ENCODE measurements at places on chromosomes 16 and 17.
A peak's percentile ranks its signal among the peaks of the same experiment; 100 is the strongest.

DNA sequence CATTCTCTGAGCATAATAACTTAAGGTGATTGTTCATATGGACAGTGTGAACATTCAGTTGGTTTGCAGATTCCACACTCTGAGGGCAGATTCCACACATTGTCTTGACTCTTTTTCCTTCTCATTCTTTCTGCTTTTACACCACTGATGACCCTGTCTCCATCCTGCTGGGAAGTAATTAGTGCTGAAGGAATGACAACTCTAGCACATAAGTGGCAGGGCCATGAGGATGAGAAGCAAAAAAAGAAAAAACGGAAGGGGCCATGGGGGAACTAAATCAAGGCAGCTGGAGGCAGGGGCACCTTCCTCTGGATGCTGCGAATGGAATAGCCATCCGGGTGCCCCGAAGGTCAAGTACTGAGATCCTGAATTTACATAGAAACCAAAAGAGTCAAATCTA is 944.0 kb downstream of the KCNJ2 start:
- no peak for DNase-seq

DNA sequence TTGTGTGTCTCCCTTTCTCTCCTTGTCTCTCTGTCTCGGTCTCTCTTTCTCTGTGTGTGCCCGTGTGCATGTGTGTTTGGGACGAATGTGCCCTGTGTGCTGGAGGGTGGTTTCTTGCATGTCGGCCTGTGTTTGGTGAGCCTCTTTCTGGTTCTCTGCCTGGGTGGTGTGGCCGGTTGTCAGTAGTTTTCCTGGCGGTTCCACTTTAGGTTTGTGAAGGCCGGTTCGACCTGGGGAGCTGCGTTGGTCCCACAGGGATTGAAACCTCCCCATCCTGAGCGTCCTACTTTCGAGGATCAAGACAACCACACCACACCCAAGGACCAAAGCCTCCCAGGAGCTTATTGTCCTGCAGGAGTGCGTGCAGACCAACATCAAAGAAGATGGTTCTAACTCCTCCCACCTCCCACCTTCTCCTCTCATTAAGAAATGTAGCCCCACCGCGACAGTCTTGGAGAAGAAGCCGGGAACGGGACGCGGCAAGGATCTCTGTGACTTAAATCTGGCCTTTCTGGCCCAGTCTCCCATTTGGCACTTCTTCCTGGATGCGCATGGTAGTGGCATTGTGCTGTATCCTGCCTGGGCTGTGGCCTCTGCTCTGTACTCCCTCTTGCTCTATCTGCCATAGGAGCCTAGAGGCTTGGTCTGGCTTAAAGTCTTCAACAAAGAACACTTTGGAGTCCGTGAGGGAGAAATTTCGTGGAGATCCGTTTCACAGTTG is 1685.0 kb downstream of the TP53TG3F start:
- no peak for DNase-seq

GRCh38 chr17:12992676-12993075 is 25.2 kb downstream of the ELAC2 start:
- no peak for DNase-seq

- DNase-seq = no peak
Measured at GRCh38 chr16:54632322-54633220, 298.1 kb upstream of the IRX5 start.

DNA sequence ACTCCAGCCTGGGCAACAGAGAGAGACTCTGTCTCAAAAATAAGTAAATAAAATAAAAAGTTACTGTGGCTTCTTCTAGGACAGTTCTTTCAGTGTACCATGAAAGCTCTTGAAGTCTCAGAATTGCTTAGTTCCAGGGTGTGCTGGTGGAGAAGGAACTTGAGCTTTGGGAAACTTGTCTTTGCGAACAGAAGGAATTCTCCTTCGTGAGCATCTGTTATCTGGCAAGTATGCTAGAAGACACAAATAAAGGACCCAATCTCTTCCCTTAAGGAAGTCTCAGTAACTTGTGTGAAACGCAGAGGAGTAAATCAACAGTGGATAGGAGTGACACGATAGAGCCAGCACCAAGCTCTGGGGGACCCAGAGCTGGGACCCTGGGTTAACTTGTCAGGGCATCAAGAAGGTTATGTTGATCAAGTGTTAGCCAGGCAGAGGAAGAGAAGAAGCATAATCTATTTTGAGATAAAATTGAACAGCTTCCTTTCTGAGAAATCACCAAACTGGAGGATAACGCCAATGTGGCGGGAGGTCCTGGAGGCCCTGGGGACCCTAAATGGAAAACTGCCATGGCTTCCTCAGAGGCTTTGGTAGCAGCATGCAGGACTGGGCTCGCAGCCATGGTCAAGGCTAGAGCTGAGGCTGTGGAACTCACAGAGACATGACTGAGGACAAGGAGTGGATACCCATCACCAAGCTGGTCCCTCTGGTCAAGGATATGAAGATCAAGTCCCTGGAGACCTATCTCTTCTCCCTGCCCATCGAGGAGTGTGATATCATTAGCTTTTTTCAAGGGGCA is 72.1 kb upstream of the HAS3 start:
- DNase-seq = no peak

- no peak for DNase-seq
Measured at GRCh38 chr17:49543860-49544259, 31.8 kb upstream of the NXPH3 start.

DNA sequence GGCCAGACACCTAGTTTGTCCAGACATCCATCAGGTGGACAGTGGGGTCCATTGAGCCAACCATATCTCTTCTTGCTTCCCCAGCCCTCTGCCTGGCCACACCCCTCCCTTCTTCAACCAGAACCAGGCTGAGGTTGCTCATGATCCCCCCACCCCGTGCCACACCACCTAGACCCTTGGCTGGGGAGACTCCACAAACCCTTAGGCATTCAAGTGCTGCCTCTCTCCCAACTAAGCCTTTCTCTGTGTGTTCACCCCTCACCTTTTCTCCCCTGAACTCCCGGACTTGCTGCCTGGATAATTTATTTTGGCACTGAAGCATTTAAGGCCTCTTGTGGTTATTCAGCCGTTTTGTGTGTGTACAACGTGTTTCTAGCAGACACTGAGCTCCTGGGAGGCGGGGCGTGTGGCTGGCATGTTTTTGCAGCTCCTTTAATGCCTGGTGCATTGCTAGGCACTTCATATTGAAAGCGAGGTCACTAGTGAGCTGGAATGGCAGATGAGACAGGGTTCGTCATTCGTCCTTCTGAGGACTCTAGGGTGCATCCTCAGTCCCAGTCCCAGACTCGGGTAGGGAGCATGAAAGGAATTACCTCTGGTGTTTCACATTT is 28.7 kb downstream of the CACNA1G start:
- DNase-seq = no peak

DNA sequence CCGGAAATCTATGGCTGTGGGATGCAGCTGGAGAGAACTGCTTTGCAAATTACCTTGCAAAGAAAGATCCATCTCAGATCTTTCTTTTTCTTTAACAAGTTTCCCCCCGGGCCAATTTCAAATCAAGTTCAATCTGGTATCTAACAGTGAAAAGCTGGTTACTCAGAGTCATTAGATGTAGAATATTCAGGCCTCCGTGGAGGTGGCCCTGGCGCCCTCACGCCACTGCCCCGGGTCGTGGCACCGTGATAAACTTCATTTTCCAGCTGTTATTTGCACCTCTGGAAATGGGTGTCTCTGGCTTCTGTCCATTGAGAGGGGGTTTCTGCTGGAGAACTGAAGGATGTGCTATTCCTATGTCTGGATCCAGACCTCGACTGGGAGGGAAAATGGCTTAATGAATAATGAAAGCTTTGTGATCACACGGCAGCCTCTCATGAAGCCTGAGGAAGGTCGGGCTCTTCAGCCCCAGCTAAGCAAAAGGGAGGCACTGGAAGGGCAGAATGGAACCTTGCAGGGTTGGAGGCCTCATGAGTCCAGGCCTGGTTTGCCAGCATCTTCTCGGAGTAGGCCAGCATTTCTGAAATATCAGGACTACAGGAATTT is 30.5 kb downstream of the CACNG4 start:
- DNase-seq = no peak

DNA sequence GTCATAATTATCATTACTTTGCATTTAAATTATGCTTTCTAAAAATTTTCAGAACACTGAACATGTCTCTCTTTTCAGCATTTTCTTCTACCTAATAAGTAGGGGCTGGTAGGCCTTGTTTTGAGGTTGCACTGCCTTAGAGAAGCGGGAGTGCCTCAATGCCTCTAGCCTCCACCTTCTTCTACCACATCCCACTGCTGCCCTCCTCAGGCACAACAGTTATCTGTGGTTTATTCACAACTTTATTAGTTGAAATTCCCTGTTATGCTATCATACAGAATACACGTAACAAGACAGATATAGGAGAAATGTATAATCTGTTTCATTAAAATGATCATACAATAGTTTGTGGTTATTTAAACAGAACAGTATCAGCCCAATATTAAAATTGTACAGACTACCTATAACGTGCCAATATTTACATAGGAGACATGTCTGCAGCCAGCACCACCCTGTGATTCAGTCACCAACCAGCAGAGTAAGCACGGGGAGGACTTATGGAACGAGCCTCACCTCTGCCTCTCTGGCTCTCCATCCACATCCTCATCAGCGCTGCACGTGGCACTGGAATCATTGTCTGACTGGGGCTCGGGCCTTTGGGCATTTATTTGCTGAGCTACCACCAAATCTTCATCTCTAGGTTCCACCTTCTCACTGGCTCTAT is 101.2 kb downstream of the TTC19 start:
- DNase-seq = no peak

- no peak for DNase-seq
Measured at GRCh38 chr17:1385861-1386260, 14.2 kb downstream of the YWHAE start.

DNA sequence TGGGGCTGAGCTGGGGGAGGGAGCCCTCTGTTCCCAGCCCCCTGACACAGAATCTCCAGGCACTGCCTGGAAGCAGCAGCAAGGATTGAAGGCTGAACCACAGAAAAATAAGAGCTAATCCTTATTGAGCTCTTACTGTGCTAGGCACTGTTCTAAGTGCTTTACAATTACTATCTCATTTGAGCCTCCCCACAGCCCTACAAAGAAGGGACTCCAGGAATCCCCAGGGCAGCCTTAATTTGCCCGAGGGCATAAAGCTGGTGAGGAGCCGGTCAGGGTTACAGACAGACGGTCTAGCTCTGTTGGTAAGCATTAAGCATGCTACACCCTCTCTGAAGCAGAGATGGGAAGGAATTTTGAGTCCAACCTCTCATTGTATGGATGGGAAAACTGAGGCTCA is 7.0 kb downstream of the SAMD14 start:
- no peak for DNase-seq

DNA sequence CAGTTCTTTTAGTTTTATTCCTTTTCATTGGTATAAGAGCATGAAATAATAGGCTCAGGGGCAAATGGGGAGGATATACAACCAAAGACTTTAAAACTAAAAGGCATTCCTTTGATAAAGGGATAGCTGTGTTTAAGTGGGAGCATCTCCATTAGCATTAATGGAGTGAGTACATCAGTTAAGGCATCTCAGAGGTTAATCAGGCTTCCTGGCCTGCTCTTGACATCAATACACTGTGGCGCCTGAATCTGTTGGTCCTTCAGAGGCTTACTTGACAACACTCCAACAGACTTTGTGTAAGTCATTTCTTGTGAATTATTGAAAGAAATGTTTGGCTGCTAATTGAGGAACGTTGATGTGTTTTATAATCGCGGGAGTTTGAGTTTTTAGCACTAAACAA is 230.7 kb downstream of the BCAS3 start:
- DNase-seq = no peak

- peak; percentile 74 for DNase-seq
Measured at GRCh38 chr17:74569020-74570003, 2.0 kb upstream of the CD300H start.

DNA sequence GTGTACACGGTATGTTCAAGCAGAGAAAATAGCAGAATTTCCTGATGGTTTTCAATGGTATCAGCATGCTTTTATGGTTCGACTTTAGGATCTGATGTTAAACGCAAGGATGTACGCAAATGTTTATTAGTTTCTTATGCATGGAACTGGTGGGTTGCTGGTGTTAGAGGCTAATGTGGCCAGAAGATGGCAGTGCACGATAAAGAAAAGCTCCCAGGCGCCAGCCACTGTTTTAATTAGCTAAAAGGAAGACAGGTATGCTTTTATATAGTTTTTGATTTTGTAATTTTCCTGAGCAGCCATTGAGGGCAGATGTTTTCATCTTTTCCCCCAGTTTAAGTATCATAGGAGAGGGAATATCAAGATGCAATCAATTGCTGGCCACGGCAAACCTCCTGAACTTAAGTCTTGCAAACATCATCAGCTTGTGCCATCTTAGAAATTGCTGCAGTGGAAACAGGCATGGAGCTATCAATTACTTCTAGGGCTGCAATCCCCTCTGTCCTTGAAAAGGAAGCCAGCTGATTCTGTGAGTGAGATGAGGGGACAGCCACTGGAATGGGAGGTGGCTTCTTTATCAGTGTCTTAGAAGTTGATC is 648.5 kb upstream of the RBFOX1 start:
- peak; percentile 1 for DNase-seq

DNA sequence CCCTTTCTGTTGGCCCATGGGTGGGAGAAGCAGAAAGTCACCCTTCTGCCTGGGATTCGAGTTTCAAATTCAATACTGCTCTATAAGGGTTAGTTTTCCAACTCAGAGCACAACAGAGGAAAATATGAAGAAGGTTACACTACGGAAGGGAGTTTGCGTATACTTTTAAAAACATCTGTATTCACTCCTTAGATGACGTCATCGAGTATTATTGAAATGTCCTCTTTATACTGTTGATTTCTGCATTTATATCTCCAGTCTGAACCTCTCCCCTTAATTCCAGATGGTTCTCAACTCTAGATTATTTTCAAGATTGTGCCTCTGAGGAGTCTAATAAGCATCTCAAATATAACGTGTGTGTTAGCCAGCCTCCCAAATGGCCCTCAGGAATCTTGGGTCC is 249.1 kb downstream of the MAP2K4 start:
- DNase-seq = no peak

GRCh38 chr16:51445250-51445649 is 294.2 kb upstream of the SALL1 start:
- no peak for DNase-seq

- DNase-seq = no peak
Measured at GRCh38 chr17:29941334-29941733, at the start of gene EFCAB5. Gene EFCAB5, plus strand, starts transcription at chr17:29941634. Its CDS starts 163 bp downstream, at chr17:29941797.

DNA sequence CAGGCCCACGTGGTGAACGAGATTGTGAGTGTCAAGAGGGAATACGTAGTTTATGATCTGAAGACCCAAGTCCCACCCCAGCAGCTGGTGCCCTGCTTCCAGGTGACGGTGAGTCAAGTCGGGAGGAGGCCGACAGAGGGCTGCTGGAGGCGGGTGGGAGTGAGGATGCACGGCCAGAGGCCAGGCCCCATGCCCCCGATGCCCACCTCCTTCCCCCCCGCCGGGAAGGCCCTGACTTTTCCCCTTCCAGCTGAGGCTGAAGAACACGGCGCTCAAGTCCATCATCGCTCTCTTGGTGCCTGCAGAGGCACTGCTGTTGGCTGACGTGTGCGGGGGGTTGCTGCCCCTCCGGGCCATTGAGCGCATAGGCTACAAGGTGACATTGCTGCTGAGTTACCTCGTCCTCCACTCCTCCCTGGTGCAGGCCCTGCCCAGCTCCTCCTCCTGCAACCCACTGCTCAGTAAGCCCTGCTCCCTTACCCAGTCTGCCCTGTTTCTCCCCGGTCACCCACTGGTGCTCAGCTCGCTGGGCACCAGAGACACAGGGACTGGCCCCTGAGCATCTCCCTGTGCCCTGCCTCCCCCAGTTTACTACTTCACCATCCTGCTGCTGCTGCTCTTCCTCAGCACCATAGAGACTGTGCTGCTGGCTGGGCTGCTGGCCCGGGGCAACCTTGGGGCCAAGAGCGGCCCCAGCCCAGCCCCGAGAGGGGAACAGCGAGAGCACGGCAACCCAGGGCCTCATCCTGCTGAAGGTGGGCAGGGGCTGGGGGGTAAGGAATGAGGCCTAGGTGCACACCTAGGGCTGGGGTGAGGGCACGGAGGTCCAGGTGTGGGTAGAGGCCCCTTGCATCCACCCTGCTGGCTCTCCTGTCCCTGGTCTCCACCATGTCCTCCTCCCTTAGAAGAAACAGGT is 2.6 kb downstream of the ZACN start:
- DNase-seq = no peak
